ENCODE measurements at places on chromosomes 6 and 20. TPM values are rescaled to one million over a fixed set of nuclear protein-coding genes. Genes with fewer than 3 reads are reported as not detected.

DNA sequence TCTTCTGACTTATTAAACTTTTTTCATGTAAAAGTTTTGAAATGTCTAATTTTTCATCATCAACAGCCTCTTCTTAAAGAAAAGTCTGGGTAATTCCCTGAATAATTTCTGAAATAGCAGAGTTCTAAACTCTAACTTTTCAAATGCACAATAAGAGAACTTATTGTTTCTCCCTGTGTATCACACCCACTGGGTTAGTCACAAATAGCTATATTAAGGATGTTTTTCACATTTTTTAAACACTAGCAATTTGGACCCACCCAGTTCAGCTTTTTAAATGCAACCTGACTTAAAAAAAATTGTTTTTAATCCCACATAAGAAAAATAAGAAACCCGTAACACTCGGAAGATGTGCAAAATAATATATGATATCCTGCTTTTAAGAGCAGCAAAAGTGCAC is 61.4 kb upstream of the UTRN start:
- DNase-seq: no peak

- no peak for DNase-seq
Observed at GRCh38 chr6:100210137-100211117, 216.4 kb upstream of the MCHR2 start.

The HLA-DQA2 gene
- total RNA-seq: not detected

The RHAG gene
- not detected for total RNA-seq

- no peak for DNase-seq
Observed at GRCh38 chr6:20631549-20631924, 97.3 kb downstream of the CDKAL1 start.

The GJA1 gene
- 299 TPM for total RNA-seq

The RWDD2A gene
- 4.3 TPM for total RNA-seq
